ENCODE measurements at places on chromosomes 5 and 9. TPM values are rescaled to one million over a fixed set of nuclear protein-coding genes. Genes with fewer than 3 reads are reported as not detected.

DNA sequence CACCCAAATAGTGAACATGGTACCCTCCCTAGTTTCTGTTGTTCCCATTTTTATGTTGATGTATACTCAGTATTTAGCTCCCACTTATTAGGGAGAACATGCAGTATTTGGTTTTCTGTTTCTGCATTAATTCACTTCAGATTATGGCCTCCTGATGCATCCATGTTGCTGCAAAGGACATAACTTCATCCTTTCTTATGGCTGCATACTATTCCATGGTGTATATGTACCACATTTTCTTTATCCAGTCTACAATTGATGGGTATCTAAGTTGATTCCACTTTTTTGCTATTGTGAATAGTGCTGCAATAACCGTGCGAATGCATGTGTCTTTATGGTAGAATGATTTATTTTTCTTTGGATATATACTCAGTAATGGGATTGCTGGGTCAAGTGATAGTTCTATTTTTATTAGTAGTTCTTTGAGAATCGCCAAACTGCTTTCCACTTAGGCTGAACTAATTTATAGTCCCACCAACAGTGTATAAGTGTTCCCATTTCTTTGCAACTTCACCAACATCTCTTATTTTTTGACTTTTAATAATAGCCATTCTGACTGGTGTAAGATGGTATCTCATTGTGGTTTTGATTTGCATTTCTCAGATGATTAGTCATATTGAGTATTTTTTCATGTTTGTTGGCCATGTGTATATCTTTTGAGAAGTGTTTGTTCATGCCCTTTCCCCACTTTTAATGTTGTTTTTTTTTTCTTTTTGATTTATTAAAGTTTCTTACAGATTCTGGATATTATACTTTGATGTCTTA is 79.6 kb downstream of the SMIM15 start:
- H3K27me3 ChIP-seq: no peaks in the 10 kb centered on the region
- H3K27ac ChIP-seq: no peak overlapping the region
- DNase-seq: no peak
- H3K4me1 ChIP-seq: no peaks in the 10 kb centered on the region
- H3K4me3 ChIP-seq: no peak overlapping the region
- H3K36me3 ChIP-seq: no peaks in the 10 kb centered on the region

DNA sequence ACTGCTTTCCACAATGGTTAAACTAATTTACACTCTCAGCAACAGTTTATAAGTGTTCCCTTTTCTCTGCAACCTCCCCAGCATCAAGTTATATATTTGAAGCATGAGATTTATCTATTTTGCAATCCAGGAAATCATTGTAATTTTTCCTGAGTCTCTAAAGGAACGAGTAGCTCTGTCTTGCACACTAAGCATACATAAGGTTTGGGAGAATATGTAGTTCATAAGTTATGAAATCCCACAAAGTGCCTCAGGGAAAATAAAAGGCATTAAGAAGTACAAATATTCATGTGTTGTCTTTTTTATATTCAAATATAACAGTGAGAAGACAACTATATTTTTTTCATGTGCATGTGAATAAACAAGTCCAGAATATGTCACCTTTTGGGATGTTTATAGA is 377.1 kb upstream of the RORB start:
- DNase-seq: no peak
- no peak overlapping the region for H3K27ac ChIP-seq
- H3K36me3 ChIP-seq: no peaks in the 10 kb centered on the region
- H3K27me3 ChIP-seq: no peaks in the 10 kb centered on the region
- H3K4me3 ChIP-seq: no peak overlapping the region

- H3K36me3 ChIP-seq: no peaks in the 10 kb centered on the region
- DNase-seq: no peak
- no peak overlapping the region for H3K4me3 ChIP-seq
- H3K27me3 ChIP-seq: no peaks in the 10 kb centered on the region
- peaks cover 15% of the 10 kb centered on the region for H3K4me1 ChIP-seq
Measured at GRCh38 chr5:96220610-96221390, 212.2 kb downstream of the PCSK1 start.

DNA sequence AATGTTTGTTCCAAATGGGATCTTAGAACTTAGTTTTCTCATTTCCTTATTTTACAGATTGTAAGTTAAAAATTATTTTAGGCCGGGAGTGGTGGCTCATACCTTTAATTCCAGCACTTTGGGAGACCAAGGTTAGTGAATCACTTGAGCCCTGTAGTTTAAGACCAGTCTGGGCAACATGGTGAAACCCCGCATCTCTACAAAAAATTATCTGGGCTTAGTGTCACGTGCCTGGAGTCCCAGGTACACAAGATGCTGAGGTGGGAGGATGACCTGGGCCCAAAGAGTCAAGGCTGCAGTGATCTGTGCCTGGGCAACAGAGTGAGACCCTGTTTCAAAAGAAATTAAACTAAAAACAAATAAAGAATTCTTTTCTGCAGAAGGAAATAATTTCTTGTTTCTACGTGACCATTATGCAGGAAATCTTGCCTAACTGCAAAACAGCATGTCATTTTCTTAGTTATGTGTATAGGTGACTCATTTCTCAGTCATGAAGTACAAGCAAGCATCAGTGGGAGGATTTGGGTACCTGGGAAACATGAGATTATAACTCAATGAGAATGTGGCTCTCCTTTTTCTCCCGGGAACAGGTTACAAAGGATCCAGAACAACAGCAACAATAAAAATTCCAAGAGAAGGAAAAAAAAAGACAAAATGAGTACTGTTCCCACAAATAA is 375.1 kb upstream of the ST8SIA4 start:
- no peaks in the 10 kb centered on the region for H3K27me3 ChIP-seq
- no peak overlapping the region for H3K4me3 ChIP-seq
- no peak for DNase-seq
- H3K4me1 ChIP-seq: no peaks in the 10 kb centered on the region
- H3K36me3 ChIP-seq: no peaks in the 10 kb centered on the region

GRCh38 chr9:134607971-134608370 is 33.6 kb upstream of the COL5A1 start:
- no peak for DNase-seq
- H3K4me1 ChIP-seq: no peaks in the 10 kb centered on the region
- H3K4me3 ChIP-seq: no peak overlapping the region
- no peaks in the 10 kb centered on the region for H3K36me3 ChIP-seq
- H3K27me3 ChIP-seq: no peaks in the 10 kb centered on the region

GRCh38 chr5:168254013-168254693 is 37.3 kb upstream of the WWC1 start:
- no peak overlapping the region for H3K27ac ChIP-seq
- no peaks in the 10 kb centered on the region for H3K36me3 ChIP-seq
- no peak overlapping the region for H3K4me3 ChIP-seq
- H3K27me3 ChIP-seq: no peaks in the 10 kb centered on the region

GRCh38 chr5:17147617-17148016 is 69.8 kb upstream of the BASP1 start:
- H3K4me1 ChIP-seq: no peaks in the 10 kb centered on the region
- no peaks in the 10 kb centered on the region for H3K36me3 ChIP-seq
- no peak for DNase-seq
- no peak overlapping the region for H3K4me3 ChIP-seq
- H3K27ac ChIP-seq: no peak overlapping the region

GRCh38 chr5:136622747-136623146 is 257.4 kb upstream of the TRPC7 start:
- DNase-seq: no peak
- H3K27me3 ChIP-seq: no peaks in the 10 kb centered on the region
- no peaks in the 10 kb centered on the region for H3K36me3 ChIP-seq
- H3K4me1 ChIP-seq: no peaks in the 10 kb centered on the region

DNA sequence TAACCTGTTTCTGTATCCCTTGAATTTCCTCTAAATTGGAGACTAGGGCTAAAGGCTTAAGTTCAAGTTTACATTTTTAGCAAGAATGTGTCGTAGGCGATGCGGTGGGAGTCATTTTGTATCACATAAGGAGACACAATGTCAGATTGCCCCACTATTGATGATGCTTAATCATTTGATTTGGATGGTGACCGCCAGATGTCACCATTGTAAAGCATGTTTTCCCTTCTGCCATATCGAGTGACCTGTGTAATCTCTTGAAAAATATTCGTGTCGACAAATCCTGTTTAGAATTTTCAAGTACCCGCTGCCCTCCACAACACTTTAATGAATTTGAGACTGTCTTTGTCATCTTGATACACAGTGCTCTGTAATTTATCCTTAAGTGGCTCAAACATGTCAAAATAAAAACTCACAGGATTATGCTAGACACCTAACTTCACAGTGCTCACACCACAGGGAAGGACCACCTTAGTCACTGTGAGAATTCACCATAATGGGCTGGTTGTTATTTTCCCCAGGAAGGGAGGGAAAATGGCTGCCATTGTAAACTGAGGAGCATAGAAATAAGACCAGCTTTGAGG is 34.5 kb upstream of the SLC46A2 start:
- no peak for DNase-seq
- no peaks in the 10 kb centered on the region for H3K27me3 ChIP-seq
- H3K4me1 ChIP-seq: no peaks in the 10 kb centered on the region
- H3K27ac ChIP-seq: no peak overlapping the region
- H3K36me3 ChIP-seq: no peaks in the 10 kb centered on the region
- no peak overlapping the region for H3K4me3 ChIP-seq

DNA sequence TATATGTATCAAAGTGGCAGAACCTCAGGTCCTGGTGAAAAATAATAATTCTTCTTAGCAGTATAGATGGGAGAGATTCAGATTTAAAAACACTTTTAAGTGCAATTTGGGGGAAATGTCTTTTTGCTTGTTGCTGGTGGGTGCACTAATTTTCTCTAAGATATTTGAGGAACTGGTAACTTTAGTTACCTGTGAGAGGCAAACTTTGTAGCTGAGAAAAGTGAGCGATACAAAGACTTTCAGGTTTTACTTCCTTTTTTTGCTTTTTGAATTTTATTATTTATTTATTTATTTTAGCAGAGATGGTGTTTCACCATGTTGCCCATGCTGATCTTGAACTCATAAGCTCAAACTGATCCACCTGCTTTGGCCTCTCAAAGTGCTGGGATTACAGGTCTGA is 303.1 kb upstream of the PTGER4 start:
- H3K4me3 ChIP-seq: no peak overlapping the region
- no peak overlapping the region for H3K27ac ChIP-seq
- DNase-seq: no peak
- no peaks in the 10 kb centered on the region for H3K27me3 ChIP-seq

DNA sequence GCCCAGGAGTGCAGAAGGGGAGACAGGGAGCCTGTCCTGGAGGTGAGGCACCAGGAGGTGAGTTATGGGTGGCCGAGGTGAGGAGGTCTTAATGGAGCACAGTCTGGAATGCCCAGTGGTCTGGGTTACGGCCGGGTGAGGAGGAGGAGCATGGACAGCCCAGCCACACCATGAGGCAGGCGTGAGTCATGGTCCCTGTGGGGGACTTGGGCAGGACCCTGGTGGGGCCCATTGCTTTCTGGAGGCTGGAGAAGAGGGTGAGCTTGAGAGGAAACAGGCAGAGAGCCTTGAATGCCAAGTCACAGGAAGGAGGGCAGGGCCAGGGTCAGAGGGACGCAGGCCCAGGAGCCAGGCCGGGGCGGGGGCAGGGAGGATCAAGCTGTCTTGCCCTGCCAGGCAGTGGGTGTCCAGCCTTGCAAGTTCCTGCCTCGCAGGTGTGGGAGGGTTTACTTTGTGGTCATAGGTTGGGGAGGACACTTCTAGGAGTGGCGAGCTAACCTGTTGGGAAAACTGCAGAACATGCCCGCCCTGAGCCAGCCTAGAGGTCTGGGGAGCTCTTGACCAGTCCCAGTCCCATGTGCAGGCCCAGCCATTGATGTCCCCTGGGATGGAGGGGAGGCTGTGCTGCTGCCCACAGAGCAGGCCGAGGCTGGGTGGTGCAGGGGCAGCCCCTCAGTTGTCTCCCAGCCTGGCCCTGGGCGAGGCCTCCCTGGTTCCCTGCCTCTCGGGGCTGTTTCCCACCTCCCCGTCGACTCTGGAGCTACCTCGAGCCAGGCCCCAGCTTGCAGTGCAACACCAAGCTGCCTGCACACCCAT is 2.8 kb downstream of the CACNA1B start:
- H3K27me3 ChIP-seq: no peaks in the 10 kb centered on the region
- no peak for DNase-seq
- no peaks in the 10 kb centered on the region for H3K4me1 ChIP-seq
- no peak overlapping the region for H3K27ac ChIP-seq
- no peaks in the 10 kb centered on the region for H3K36me3 ChIP-seq

GRCh38 chr9:116156621-116157314 is 3.2 kb downstream of the PAPPA start:
- H3K27me3 ChIP-seq: no peaks in the 10 kb centered on the region
- peaks cover 25% of the 10 kb centered on the region for H3K4me1 ChIP-seq
- peak; percentile 35 for DNase-seq
- peak overlapping the region; percentile 81 for H3K4me3 ChIP-seq

DNA sequence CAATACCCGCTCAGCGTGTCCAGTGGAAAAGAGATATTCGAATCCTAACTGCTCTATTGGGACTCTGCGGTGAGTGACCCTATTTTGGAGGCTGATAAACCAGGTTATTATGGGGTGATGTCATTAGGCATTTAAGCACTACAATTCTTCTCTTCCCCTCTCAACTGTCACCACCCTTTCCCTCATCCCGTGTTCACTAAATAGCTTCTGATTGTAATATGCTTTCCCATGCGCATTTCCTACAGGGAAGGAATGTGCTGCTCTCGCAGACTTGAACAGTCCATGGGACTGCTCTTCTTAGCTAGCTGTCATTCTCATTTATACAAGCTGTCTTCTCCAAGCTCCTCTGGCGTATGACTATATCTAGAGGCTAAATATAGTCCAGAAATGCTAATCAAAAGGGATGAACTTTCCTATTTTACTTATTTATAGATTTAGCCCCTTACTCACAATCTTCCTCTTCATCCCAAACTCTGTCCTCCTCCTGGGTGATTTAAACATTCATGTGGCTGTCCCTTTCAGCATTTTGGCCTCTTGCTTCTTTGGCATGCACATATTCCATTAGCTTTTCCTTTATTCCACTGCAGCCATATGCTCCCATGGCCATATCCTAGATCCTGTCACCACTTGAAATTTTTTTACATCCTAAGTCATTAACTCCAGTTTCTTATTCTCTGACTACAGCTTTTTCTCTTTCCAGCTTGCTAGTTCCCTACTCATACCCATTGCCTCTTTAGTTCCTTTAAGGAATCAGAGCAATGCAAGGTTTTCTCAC is 39.6 kb upstream of the CSNK1G3 start:
- no peaks in the 10 kb centered on the region for H3K27me3 ChIP-seq
- no peaks in the 10 kb centered on the region for H3K36me3 ChIP-seq
- no peaks in the 10 kb centered on the region for H3K4me1 ChIP-seq
- H3K27ac ChIP-seq: no peak overlapping the region

- H3K4me1 ChIP-seq: peaks cover 22% of the 10 kb centered on the region
- H3K27ac ChIP-seq: no peak overlapping the region
- H3K27me3 ChIP-seq: no peaks in the 10 kb centered on the region
- DNase-seq: no peak
Measured at GRCh38 chr9:93830606-93831005, 124.5 kb downstream of the BARX1 start.

- H3K4me1 ChIP-seq: peaks cover 45% of the 10 kb centered on the region
- no peaks in the 10 kb centered on the region for H3K27me3 ChIP-seq
- H3K36me3 ChIP-seq: no peaks in the 10 kb centered on the region
Measured at GRCh38 chr5:172414531-172415361, 39.6 kb downstream of the SH3PXD2B start.

- H3K36me3 ChIP-seq: no peaks in the 10 kb centered on the region
- H3K4me1 ChIP-seq: peaks cover 10% of the 10 kb centered on the region
- no peaks in the 10 kb centered on the region for H3K27me3 ChIP-seq
- no peak overlapping the region for H3K4me3 ChIP-seq
- no peak overlapping the region for H3K27ac ChIP-seq
- no peak for DNase-seq
Measured at GRCh38 chr5:53490747-53491146, 10.3 kb downstream of the FST start.

PRRX2 gene
- total RNA-seq: 66.1 TPM

CBY3 gene
- total RNA-seq: not detected

MAP1B gene
- 616 TPM for total RNA-seq

SLC35A4 gene
- total RNA-seq: 21.7 TPM

SPINK7 gene
- not detected for total RNA-seq

IFNA13 gene
- not detected for total RNA-seq

PCDHGC3 gene
- total RNA-seq: 99.9 TPM

PCDHGA1 gene
- 2.8 TPM for total RNA-seq

CD274 gene
- 7.3 TPM for total RNA-seq
